Skin of body (tissue), 3 donors: ENCODE measurements at places on chromosomes 1 and 21. TPM values are rescaled to one million over a fixed set of nuclear protein-coding genes. Genes with fewer than 3 reads are reported as not detected.

DNA sequence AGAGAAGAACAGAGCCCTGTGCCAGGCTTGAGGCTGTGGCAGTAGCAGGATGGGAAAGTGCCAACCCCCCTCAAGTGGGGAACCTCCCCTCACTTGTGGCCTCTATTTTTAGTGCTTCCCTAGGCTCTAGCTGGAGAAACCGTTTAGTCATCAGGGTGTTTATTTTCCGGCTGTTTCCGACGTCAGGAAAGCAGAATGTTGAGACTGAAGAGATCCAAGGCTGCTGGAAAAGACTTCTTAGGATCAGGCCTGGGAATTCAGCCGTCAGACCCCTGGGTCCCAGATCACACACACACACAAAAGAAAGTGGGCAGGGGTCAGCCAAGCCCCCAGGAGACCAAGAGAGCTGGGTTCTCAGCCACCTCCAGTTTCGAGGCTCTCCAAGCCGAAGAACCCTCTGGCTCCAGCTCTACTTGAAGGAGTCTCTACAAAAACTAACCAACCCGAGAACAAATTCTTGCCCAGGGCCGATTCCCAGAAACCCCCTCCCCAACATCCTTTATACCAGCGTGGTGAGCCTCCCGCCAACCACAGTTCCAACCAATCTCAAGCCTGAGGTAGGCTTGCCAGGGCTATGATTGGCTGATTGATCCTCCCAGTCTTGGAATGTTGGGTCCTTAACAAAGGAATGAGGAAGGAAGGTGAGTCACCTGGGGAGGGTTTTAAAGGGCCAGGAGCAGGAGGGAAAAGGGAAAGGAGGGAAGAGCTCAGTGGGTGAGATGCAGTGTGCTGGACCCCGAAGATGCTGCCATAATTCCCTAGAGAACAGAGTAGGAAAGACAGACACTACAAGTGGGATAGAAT, 2.5 kb upstream of the MEF2D start:
- peak; percentile 75 for DNase-seq

Gene SRGAP2B
- total RNA-seq = 23.8 TPM

GRCh38 chr1:107991371-107992066, 26.5 kb upstream of the VAV3 start:
- DNase-seq = no peak

Gene ACTL8
- not detected for total RNA-seq

DNA sequence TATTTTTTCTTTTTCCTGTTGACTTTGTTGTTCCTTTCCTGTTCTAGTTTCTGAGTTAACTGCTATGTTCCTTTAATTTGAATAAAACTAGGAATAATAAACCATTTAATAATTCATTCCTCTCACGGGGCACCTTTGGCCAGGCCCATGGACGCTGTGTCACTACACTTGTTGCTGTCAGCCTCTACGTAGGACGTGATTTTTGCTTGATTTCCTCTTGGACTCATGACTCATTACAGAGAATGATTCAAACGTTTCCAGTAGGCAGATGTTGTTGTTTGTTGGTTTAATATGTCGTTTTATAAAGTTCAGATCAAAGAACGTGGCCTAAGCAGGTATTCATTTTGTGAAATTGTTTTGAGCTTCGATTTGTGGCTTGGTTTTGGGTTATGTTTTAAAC, 9.1 kb upstream of the SLC19A1 start:
- no peak for DNase-seq

Gene CLCNKA
- 0.20 TPM for total RNA-seq

DNA sequence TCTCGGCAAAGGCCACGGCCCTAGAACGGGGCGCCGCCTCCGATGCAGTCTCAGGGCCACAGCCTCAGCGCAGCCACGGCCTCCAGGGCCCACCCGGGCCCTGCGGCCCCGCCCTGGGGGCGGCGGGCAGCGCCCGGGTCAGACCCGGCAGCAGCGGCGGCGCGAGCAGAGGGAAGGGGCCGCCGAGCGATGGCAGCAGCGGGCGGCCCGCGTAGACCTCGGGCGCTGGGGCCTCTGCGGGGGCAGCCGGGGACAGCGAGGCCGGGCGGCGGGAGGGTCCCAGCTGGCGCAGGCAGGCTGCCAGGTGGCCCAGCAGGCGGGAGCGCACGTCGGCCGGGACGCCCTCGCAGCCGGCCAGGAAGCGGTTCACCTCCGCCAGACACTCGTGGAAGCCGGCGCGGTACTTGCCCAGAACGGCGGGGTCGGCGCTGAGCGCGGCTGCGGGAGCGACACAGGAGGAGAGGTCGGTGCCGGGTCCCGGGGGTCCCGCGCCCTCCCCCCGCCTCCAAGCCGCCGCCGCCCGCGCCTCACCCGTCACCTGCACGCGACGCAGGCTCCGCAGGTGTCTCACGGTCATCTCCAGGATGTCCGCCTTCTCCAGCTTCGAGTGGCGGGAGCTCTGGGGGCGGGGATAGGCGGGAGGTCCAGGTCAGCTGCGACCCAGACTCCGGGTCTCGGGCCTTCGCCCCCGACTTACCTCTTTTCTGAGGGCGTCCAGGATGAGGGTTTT, 737 bp downstream of the HES4 start:
- DNase-seq = no peak
